Posterior vena cava (tissue), 2 donors: ENCODE measurements at places on chromosomes 3 and 15. TPM values are rescaled to one million over a fixed set of nuclear protein-coding genes. Genes with fewer than 3 reads are reported as not detected.
A peak's percentile ranks its signal among the peaks of the same experiment; 100 is the strongest.

GOLGA6A gene
- total RNA-seq = 0.24 TPM

SLC28A2 gene
- not detected for total RNA-seq

GOLGA8T gene
- not detected for total RNA-seq

RPL35A gene
- 655 TPM for total RNA-seq

SYNPR gene
- not detected for total RNA-seq

IL17RB gene
- total RNA-seq = 0.33 TPM

DNA sequence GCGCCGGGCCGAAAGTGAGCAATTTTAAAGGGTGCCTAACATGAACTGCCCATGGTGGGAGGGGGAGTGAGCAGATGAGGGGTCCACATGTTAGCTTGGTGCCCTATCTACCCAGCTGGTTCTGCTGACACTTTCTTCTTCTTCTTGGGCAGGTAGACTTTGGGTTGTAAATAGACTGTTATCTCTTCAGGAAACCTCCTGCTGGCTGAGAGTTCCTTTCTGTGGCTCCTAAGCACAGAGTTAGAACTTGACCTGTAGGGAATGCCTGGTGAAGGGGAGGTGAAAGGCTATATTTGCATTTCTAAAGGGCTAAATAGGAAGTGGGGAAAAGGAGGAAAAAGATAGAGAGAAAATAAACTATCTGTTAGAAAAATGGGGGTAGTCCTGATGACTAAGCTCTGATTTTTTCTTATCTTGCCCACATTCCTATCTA is 521.4 kb upstream of the TGFBR2 start:
- no peak for DNase-seq

DNA sequence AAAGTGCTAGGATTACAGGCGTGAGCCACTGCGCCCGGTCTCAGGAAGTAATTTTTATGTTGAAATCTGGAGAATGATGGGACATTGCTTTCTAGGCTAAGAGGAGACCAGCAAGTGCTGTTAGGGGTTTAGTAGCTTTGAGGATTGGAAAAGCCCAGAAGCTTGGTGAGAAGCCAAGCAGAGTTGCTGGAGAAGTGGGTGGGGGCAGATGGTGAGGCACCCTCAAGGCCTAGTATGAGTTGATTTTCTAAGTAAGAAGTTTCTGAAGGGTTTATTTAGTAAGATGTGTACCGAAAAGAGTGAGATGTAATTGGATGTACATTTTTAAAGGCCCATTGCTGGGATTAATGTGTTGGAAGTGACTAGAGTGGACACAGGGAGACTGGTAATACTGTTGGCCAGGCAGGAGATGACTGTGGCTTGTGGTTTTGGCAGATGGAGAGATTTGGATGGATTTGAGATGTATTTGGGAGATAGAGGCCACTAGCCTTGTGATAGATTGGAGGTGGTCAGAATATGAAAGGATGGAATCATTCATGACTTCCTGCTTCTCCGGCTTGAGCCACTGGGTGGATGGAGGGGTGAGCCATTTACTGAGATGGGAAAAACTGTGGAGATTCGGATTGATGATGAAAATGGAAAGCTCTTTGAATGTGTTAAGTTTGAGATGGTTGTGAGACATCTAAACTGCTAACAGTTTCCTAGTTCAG is 2.3 kb downstream of the LRRC28 start:
- no peak for DNase-seq

DNA sequence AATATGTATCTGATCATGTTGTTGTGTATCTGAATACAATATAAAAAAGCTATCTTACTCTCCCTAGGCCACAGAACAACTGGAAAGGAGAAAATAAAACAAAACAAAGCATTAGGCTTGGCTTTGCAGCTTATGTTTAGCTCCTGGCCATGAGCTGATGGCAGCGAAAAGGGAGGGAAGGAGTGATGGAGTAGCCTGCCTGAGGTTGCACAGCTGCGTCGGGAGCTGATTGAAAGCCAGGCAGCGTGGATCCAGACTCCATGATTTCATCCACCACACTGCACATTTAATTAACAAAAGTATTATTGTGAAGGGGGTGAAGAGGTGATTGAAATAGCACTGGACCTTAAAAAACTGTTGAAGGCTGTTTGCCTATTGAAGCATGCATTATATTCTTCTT is 212.2 kb downstream of the GABRG3 start:
- DNase-seq = no peak

DNA sequence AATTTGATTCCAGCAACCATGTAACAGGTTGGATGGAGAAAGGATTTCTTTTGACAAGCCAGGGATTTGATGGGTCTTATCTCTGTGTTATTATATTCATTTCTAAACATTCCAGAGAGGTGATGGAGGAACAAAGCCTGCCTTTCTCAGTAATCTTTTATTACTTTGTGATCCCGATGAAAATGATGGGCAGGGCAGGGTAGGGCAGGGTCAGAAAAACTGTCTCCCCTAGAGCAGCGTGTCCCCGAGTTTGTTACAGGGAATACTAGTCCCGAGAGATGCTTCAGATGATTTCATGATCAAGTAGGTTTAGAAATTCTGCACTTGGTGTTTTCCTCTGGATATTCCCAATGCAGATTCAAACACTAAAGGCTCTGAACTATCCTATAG is 111.8 kb upstream of the RGMA start:
- DNase-seq = no peak

- no peak for DNase-seq
These were observed 13.4 kb downstream of the GOLGB1 start for GRCh38 chr3:121736112-121736511.

GRCh38 chr15:34011481-34011880 is 27.5 kb downstream of the AVEN start:
- DNase-seq = no peak

DNA sequence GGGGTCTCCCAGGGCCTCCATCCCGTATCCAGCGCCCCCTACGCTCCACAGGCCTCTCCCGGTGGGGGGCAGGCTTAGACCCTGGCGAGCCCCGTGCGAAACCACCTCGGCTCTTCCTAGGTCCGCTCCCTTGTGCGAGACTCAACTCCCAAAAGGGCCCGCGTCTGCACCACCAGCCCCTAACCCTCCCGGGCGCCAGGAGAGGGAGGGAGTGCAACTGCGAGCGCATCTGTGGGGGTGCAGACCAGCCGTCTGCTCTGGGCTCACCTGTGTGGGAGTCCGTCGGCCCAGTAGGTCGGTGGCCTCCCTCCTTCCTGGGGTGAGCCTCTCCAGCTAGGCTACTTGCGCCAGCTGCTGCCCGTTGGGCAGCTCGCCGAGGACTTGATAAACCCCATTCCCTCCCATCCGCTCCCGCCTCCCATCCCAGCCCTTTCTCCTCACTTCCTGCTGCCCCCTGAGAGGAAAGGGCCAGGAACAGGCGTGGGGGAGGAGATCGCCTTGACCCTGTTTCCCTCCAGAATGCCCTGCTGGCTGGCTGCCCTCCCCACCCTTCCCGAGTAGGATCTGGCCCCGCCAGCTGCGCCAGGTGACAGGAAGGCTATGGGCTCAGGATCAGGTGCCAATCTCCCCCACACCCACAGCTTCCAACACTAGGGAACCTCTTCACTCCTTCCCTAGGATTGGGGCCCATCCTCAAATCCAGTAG is at the start of gene HYAL2:
TSS of gene HYAL2 (minus strand) at position 360 of the 706 bp plus-strand sequence. CDS start 2,256 bp downstream, outside the sequence.
- DNase-seq = peak; percentile 91

- no peak for DNase-seq
These were observed 49.4 kb upstream of the ATP2B2 start for GRCh38 chr3:10554746-10555145.

DNA sequence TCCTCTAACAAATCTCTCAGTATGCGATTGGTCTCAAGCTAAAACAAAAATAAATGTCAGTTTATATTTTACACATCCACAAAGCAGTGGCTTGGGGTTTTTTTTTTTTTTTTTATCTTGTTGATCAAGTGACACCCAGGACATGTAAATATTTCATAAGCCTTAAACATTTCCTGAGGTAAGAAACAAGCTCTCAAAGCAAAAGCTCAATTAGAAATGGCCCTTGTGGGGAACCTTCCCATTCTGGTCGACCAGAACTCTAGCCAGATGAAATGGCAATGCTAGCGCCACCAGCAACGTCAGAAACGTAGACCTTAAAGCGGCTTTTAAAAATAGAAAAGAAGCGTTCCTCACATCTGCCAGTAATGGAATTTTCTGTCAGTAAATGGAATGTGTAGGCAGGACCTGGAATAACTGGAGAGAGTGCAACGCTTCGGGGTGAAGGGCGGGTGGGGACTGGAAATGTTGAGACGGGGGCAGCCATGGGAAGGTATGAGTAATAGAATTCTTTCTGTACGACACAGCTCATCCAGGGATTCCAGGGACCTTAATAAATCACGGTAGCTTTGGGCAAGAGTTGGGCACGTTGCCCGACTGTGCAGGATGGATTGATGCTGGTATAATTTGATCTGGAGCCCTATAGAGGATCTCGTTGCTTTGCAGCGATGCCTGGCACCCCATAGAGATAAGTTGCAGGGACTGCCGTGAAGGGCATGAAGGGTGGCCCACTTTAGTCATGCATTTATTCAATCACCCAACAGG is 44.4 kb downstream of the BTD start:
- peak; percentile 86 for DNase-seq

DNA sequence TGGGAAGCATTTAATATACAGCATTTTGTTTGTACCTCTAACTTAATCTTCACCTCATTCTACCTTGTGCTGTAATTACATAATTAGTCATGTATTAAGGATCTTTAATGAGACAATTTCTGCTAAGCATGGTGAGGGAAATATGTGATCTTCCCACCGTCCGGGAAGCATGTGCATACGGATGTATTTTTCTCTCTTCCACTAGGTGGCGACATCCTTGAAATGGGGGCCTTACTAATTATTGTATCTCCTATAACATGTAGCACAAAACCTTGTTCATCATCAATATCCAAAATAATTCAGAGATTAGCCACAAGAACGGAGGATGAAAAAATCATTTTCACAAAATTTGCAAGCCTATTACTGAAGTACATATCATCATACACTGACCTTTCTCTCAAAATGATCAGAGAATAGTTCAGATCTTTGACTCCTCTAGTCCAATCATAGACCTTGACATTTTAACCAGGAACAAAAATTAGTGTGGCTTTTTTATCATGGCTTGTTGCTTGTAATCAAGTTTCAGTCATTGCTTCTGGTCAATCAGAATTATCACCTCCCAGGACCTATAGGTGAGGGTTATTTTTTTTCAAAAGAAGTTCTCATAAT is 148.9 kb upstream of the GBE1 start:
- DNase-seq = no peak

DNA sequence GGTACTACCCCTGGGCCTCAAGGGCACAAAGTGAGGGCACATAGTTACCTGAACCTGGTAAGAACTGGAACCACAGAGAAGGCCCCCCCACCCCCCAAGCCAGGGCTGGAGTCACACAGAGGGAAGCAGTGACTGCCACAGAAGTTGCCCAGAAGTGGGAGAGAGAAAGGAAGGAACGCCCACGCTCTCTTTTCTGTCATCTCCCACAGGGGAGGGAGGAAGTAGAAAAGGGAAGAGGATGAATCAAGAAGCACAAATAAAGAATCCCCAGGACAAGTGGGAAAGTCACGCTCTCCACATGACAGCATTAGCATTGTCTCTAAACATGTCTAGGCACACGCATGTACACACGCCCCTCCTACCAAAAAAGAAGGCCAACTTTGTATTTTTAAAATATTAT is 114.7 kb upstream of the FRMD4B start:
- DNase-seq = no peak

- no peak for DNase-seq
These were observed 53.6 kb upstream of the MINAR1 start for GRCh38 chr15:79378394-79379109.

- DNase-seq = no peak
These were observed 13.8 kb upstream of the VIPR1 start for GRCh38 chr3:42488687-42489086.

GRCh38 chr3:7871003-7871560 is 630.5 kb upstream of the LMCD1 start:
- DNase-seq = no peak

- no peak for DNase-seq
These were observed 373.3 kb upstream of the THBS1 start for GRCh38 chr15:39207532-39208115.

GRCh38 chr3:151142929-151143328 is 57.5 kb downstream of the MED12L start:
- no peak for DNase-seq

GRCh38 chr15:43237842-43238470 is 17.1 kb upstream of the EPB42 start:
- DNase-seq = no peak

DNA sequence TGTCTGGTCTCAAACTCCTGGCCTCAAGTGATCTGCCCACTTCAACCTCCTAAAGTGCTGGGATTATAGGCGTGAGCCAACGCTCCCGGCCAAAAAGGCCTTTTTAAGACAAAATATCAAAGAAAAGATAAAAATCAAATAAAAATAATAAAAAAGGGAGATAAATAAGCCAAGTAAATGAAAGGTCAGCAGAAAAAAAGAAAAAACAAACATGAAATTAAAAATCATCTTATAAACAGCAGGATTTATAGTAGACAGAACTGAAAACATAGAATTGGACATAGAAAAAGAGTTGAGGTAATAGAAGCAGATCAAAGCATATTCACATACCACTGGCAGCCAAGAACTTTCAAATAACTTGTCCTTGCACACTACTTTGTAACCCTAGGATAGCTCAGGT is 983.4 kb downstream of the ROBO2 start:
- DNase-seq = no peak

GRCh38 chr15:39266890-39267289 is 314.0 kb upstream of the THBS1 start:
- DNase-seq = no peak

GRCh38 chr15:41182266-41182665 is 48.3 kb downstream of the EXD1 start:
- DNase-seq = no peak

GRCh38 chr15:76038512-76038911 is 21.3 kb upstream of the TMEM266 start:
- DNase-seq = no peak

DNA sequence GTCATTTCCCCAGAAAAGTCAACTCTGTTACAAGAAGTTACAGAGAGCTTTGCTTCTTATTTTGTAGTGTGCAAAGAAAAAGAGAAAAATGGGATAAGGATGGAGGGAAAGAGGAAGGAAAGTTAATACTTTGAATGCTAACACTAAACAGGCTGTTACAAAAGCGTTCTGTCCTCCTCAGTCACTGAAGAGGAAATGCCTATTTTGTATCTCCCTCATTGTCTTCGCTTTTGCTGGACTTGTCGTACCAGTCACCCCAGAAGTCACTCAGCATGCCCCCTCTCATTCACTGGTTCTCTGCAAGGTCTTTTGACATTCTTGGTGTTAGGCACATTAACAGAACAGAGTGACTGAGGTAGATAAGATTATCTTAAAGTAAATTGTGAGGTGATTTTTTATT is 129.6 kb downstream of the ALCAM start:
- DNase-seq = no peak

GRCh38 chr15:66956672-66957430 is 108.6 kb upstream of the SMAD3 start:
- no peak for DNase-seq

GRCh38 chr3:197567904-197568681 is 12.3 kb upstream of the BDH1 start:
- no peak for DNase-seq

DNA sequence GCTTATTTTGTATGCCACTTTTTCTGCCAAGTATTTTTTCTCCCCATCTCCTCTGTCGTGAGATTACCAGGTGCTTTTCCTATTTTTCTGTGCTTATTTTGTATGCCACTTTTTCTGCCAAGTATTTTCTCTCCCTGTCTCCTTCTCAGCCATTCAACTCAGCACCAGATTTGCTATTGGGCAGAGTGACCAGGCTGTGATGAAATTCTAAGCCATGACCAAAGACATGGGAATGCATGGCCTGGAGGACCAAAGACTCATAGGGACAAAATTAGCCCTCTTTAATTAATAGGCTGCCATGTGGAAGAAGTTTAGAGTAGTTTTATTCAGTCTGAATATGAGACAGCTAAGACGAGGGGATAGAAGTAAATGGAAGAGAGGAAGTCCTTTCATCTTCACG is 257.4 kb downstream of the SQOR start:
- DNase-seq = no peak
